ENCODE measurements at places on chromosomes 6 and 20.

DNA sequence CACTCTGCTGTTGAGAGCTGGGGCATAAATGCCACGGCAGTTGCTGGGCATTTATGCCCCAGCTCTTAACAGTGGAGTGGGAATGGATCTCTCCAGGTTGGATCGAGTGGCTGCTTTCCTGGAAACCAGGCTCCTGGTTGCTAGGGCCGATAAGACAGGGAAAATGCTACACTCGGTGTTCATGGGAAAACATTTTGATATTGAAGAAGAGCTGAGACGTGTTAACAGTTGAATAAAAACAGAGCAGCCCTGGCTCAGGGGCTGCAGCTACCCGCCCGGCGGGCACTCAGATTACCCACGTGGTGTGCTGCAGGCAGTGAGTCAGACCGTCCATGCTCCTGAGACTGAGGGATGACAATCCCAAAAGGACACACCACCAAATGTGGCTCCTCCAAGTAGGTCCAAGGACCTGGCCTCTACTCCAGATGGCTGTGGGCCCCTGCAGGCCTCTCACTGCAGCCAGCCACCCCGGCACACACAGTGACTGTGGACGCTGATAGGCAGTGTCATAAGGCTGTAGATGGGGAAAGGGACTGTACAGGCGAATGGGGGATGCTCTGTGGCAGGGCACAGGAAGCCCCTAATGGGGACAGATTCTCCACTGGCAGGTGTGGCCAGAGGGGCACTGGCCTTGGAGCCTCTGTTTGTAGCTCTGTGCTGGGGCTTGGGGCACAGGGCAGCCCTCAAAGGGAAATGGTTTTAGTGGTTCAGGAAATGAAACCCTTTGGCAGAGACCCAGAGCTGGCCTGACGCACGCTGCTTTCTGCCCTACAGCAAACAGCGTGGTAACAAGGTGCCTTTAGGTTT, 237.8 kb downstream of the LY86 start:
- no peak for DNase-seq

GRCh38 chr20:11274141-11274594, 600.4 kb upstream of the JAG1 start:
- DNase-seq = no peak

- DNase-seq = no peak
Observed at GRCh38 chr6:30154709-30155519, 6.1 kb downstream of the TRIM10 start.

DNA sequence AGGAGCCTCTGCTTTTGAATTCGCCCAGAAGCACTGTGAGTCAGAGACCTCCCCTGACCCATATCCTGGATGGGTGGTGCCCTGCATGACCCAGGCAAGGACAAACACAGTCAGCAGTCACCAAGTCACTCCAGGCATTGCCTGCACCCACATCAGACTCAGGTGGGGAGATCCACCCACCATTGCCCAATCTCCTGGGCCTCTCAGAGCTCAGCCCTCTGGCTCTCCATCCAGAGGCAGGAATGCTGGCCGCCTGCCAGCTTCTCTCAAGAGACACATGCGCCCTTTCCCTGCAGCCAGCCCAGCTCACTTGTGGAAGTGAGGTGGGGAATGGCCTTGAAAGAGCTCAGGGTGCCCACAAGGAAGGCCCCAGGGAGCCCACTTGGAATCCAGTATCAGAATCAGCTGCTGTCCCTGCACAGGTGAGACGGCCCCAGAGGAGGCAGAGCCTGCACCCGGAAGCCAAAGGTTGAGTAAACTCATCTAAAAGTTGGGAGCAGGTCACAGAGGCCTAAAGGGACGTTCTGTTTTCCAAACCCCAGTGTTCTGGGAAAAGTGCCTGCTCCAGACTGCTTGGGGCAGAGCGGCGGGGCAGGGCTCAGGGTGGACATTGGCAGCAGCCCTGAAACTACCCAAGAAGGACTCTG, 129.8 kb downstream of the PREX1 start:
- DNase-seq = no peak

GRCh38 chr6:141290941-141291721, 841.6 kb upstream of the GJE1 start:
- no peak for DNase-seq

GRCh38 chr6:39083231-39083634, 31.8 kb downstream of the SAYSD1 start:
- DNase-seq = peak; percentile 2

- DNase-seq = peak; percentile 19
Observed at GRCh38 chr20:63223121-63223825, 7.3 kb upstream of the YTHDF1 start.

GRCh38 chr6:156425359-156426020, 351.7 kb upstream of the ARID1B start:
- DNase-seq = no peak

DNA sequence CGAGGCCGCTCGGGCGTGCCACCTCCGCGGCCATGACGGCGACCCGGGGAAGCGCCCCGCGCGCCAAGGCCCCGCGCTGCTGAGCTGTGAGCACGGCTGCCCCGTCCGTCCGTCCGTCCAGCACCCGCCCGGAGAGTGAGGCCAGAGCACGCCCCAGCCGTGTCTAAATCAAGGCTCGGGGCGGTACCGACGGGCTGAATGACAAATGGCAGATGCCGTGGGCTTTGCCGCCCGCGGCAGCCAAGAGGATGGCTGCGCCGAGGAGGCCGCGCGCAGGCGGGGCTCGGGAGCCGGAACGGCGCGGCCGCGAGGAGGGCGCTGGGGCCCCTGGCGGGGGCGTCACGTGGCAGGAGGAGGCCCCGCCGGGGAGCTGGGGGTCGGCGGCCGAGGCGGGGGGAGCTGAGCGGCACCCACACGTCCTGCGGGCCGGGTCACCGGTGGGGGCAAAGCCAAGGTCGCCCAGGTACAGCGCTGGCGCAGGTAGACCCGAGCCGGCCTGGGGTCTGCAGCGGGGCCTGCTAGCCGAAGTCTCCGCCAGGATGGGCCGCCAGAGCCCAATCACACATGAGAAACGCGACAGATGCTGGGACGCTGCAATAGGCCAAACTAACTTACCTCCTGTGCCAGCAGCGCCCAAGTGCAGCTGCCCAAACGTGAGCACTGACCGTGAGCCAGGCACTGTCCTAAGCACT, at the start of gene PLAGL1:
Gene PLAGL1 (minus strand): TSS at position 140 of the 692 bp plus-strand sequence. CDS start 60,123 bp downstream, outside the sequence.
- DNase-seq = no peak

DNA sequence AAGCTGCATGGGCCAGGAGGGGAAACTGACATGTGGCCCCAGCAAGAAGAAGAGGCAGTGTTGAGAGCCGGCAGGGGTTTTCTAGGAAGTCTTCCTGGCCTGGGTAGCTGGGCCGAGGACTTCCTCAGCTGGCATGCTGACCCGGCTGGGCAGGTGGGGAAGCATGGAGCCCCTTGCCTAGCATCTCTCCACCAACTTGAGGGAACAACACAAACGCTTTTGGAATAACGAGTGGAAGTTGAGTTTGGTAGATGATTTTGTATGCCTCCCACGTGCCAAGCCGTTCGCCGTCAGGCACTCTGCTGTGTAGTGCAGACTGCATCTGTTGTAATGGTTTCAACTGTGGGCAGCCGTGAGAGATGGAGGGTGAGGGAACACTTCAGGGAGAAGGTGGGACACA, 7.3 kb downstream of the TMEM181 start:
- DNase-seq = no peak

DNA sequence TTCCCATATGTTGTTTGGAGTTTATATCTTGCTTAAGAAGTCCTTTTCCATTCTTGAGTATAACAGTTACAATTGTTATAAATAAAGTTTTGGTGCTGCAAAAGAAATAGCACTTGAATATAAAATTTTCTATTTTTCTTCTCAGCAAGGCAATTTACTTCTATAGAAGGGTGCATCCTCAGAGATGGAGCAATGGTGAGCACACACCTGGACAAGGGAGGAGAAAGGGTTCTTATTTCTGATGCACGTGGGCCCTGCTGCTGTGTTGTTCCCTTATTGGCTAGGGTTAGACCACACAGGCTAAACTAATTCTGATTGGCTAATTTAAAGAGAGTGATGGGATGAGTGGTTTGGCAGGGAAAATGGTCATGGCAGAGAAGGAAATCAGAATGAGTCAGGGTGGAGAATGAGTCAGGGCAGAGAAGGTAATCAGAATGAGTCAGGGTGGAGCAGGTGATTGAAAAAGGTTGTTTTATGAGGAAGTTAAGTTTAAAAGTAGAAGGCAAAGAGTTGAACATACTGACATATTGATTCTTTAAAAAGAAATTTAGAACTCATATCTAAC, 38.0 kb downstream of the CST8 start:
- DNase-seq = no peak

DNA sequence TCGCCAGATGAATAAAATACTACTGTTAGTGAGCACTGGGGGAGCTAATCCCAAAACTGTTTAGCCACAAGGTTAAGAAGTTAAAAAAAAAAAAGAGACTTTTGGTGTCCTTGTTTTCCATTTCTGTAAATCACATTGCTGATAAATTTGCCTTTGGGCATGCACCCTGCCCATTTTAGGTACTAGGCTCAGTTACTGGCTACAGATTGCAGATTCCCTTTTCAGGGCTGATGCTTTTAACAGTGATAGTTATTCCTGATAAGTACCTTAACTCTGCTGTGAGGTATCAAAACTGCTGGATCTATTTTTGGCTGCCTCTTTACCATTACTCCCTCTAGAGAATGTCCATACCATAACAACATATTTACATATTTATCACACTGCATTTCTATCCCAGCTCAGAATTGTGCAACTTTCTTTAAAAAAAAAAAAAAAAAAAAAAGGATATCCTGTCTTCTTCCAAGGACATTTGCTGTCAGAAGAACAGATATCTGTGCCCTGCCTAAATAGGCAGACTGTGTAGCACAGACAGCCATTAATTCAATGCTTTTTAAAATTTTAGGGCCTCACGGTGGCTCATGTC, 94.5 kb downstream of the SSR1 start:
- no peak for DNase-seq

- DNase-seq = no peak
Observed at GRCh38 chr6:90095145-90095544, 200.9 kb downstream of the GJA10 start.

- no peak for DNase-seq
Observed at GRCh38 chr20:48025051-48025515, 239.8 kb upstream of the SULF2 start.

DNA sequence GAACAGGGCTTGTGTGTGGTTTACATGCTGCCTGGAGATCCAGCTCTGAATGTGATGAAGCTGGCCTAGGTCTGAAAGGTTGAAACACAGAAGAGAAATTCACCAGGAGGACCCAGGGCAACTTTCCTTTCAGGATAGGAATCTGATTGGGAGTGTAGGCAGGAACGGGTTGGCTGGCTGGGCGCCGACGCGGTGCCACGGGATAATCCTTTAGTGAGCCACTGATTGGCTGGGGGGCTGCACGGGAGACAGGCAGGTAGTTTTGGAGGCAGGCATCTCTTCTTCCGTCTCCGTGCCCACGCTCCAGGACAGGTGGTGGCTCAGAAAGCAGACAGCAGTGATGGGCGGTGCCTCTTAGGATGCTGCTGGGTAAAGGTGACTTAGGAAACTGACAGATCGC, 294.6 kb downstream of the CDH4 start:
- DNase-seq = no peak

DNA sequence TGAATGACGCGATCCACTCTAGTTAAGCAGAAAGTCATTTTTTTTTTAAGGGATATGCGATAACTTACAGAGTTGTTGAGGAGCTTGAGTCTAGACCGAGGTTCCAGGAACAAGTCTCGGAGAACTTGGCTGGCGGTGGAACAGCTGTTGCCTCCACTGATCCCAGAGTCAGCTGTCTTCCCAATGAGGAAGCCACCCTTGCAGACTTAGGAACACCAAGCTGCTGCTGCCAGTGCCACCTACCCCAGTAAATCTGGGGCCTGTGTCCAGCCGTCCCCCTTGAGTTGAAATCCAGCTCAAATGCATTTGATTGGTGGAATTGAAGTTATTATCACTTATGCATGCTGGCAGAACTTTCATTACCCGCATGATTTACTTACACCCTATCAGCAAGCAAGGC, 6.7 kb downstream of the PFDN4 start:
- DNase-seq = no peak

DNA sequence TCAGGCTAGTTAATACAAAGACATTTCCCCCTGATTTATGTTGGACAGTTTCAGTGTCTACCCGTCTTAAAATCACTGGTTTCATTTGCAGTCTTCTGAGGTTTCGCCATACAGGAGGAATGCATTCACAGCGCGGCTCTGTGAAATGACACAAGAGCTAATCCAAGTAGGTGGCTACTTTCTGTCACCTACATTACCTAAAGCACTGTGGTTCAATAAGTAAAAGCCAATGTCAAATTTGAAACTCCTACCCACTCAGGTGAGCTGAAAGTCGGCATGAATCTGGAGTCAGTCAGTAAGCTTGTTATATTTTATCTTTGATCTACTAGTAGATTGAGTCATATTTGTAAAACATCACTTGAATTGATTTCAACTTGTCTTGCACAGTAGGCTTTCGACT, 370.8 kb downstream of the LAMA2 start:
- no peak for DNase-seq

DNA sequence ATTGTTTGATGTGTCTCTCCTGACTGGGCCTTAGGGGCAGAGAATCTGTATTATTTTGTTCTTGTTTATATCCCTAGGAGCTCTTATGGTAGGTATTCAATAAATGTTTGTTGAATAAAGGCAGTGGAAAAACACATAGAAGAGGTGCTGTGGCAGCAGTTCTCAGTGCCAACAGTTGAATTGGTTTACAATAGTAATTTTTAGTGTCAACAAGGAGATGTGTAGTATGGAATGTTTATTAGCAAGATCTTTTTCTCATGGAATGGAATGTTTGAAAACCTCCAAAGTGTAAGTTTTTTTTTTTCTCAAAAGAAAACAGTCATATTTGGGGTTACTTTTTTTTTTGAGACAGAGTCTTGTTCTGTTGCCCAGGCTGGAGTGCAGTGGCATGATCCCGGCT, 28.0 kb downstream of the ASXL1 start:
- DNase-seq = no peak

DNA sequence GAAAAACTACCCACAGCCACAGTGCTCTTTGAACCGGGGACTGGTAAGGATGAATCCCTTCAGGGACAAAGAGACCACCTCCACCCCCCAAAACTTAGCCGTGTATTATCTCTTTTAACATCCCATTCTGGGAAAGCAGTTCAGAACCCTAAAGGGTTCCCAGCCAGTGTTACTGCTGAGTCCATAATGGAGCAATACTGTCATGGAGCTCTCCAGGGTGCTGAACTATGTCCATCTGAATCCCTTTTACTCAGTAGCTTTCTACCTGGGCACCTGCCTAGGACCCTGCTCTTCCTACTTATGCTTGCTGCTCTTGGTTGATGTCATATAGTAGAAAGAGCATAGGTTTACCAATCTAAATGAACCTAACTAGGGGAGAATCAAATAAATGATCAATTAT, 22.3 kb upstream of the SAYSD1 start:
- no peak for DNase-seq

DNA sequence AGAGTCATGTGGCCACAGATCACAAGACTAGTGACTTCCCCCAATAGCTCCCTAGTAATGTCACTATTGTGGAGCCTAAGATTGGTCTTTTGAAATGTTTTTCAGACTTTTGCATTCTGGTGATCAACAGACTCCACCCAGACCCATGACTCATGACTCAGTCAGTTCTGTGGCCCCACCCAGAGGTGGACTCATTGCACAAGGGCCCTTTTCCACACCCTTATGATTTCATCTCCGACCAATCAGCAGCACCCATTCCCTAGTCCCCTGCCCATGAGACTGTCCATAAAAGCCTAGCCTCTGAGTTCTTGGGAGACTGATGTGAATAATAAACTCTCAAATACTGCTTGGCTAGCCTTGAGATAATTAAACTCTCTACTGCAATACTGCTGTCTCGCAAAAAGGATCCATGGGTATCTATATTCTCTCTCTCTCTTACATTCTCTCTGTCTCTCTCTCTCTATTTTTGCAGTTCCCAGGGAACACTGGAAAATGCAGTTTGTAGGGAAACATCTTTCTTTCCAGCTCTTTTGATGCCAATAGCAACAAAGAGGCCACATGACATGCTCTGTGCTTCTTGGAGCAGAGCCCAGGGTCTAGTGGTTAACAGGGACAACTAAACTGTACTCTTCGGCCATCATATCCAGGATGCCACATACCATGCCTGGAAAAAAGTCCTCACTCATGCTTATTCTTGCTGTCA, 71.3 kb upstream of the IYD start:
- no peak for DNase-seq
